ENCODE measurements at places on chromosomes 2 and 18. TPM values are rescaled to one million over a fixed set of nuclear protein-coding genes. Genes with fewer than 3 reads are reported as not detected.

DNA sequence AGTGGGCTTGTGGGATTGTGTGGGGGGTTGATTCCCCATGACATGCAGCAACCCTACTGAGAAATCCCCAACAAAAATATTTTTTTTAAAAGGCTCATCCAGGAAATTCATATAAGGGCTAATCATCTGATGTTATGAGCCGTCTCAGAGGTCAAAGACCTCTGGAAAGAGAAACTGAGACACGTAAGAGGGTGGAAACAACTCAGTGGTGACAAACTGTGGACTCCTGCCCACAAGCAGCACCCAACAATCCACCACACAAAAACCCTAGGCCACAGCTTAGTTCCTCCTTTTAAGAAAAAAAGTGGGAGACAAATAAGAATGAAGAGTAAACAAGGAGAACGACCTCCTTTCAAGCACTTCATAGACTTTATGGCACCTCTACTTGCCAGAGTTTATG, 1096.1 kb upstream of the NRXN1 start:
- no peak for DNase-seq

- no peak for DNase-seq
Observed at GRCh38 chr18:44701227-44701626, 20.5 kb downstream of the SETBP1 start.

GRCh38 chr18:47981320-47981719, 50.9 kb upstream of the SMAD2 start:
- DNase-seq = no peak

GRCh38 chr2:237782181-237782580, 16.4 kb upstream of the RBM44 start:
- no peak for DNase-seq

DNA sequence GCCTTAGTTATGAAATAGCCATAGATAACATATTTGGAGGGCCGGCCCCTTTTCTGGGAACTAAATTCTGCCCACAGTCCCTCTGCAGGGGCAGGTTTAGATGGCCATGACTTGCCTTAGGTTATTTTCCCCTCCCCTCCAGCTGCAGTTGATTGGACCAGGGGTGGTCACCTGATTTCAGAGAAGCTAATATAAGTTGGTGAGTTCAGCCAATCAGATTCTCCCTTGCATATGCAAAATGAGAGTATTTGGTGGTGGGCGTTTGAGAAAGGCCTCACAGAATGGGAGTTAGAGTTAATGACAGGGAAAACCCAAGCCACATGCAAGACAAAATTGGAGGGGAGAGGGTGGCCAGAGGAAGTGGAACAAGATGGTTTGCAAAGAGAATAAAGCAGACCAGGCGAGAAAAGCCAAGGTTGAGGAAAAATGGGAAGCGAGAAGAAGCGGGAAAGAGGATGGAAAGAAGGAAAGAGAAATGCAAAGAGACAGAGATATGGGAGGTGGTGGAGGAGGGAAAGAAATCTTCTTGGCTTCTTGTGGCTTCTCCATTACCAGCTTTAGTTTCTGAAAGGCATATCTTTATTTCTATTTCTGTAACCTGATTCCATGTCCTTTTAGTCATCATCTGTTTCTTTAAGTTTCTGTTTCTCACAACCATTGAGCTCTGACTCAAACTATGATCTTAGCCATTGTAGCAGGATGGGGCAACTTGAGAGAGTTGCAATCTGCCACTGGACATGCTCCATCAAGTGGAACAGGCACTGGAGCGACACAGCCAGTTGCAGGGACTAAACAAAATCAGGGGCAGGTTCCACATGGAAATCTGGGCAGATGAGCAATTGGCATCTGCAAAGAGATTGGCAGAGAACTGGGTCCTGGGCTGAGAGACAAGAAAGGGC, 108.1 kb upstream of the SIX3 start:
- no peak for DNase-seq

GRCh38 chr2:88842656-88843460, 151.4 kb downstream of the RPIA start:
- no peak for DNase-seq

DNA sequence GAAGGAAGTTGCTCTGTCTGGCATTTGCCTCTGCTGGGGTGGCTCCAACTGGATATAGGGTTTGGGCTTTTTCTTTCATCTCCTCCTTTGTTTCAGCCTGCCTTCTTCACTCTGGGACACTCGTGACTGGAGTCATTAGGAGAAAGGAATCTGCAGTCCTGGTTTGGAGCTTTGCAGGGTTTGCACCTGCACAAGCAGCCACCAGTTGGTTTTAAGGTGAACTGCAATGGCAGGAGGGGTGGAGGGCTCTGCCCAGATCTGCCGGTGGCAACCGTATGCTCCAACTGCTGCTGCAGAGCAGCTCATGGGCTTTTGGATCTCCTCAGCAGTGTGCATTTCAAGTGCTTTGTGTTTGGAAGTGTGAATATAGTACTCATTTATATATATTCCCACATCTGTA, 131.3 kb upstream of the MGAT5 start:
- DNase-seq = no peak

- no peak for DNase-seq
Observed at GRCh38 chr18:50279752-50280151, 1.6 kb downstream of the MBD1 start.

DNA sequence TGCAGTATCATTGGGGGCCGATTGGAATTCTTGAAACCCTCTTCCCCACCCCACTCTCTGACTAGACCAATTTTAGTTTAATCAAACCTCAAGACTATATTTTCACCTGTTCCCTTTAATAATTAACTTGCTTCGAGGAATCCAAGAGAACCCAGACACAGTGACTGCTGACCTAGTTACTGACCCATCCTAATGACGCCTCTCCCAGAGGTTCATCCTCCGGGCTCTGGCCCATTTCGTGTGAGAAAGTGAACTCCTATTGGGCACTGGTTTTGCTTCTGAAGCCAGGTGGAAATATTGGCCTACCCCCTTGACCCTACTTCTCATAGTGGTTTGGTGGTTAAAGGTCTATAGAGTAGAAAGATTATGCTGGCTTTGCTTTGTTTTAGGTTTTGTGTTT, 39.9 kb downstream of the RPL37A start:
- no peak for DNase-seq

GRCh38 chr18:21191596-21192307, 50.3 kb upstream of the GREB1L start:
- DNase-seq = peak; percentile 71

GRCh38 chr2:154097833-154098398, 226.2 kb downstream of the GALNT13 start:
- no peak for DNase-seq

DNA sequence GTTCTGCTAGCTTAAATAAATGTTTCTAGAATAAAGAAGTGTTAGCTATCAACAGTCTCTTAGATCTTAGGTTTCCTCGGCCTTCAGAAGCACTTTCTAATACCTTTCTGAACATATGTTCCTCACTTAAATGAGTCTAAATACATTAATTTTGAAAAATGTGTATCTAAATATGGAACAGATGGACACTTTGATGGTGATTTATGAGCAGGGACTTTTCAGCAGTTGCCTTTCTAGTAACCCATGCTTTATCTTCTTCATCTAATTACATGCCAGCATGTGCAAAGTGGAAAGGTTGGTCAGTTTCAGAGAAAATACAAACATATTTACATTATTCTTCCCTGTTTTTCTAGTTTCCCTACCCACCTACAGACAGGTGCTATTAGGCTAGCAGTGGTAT, 797.0 kb upstream of the CHAC2 start:
- DNase-seq = no peak

CPO gene
- 0.89 TPM for total RNA-seq

GNLY gene
- total RNA-seq = 8.4 TPM

CREG2 gene
- total RNA-seq = not detected
